HuH-7 (cell line): ENCODE measurements at places on chromosomes 1 and 21.

DNA sequence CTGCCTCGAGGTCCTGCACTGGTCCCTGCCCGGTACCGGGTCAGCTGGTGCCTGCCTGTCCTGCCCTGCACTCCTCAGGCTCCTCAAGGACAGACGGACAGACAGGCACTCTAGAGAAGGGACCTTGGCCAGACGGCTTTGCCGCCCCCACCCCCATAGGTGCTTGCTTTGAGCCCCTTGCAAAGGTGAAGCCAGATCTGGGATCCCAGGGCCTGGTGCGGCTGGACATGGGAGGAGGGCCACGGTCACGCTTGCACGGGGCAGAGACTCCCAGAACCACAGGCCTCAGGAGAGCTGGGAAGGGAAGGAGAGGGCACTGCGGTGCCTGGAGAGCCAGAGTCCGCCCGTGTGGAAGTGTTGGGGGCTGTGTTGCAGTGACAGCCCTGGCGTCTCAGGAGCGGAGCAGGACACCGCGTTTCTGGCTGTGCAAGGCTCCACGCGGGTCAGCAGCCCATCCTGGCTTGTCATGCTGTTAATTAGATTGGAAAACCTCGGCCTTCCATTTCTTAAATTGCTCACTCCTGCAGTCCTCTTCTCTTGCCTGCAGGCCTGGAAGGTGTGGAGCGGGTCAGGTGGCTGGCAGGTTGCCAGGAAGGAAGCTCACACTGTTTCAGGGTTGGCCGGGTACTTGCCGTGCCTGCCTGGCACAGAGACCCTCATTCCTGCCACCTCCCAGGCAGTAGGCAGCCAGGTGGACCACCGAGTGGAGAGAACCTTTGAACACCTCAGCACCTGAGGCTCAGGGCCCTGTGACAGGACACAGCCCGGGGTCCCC is 16.3 kb downstream of the COL18A1 start:
- no peak for DNase-seq

DNA sequence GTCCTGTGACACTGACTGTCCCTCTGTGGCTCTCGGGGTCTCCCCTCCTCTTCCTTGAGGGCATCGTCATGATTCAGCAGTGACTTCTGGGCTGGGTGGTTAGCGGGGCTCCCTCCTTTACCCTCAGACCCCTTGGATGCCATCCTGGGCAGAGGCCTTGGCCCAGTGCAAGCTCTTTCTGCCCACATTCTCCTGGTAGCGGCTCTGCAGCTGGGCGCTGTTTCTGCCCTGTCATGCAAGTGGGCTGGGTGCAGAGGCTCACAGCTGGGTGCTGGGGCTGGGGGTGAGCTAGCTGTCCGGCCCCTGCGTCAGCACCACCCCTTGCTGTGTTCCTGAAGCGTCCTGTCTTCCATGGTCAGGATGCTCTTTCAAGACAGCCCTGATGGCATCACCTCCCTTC is 158.5 kb downstream of the PCBP3 start:
- no peak for DNase-seq

DNA sequence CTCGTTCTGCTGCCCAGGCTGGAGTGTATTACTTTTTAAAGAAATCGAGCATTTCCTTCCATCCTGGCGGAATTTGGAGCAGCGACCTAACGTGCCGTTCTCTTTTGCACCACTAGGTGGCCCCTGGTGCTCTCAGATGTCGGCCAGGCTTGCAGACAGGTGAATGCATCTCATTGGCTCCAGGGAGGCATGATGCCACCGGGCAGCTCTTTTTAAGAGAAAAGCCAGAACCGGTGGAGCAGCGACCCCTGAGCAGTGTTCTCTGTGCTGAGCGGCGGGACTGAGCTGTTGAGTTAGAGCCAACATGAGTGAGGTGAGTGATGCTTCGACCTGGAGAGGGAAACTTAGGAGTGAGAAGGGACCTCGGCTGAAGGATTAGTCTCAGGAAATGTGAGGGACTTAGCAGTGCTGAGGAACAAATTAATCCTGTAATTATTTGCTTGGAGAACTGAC is at the start of gene PCP4:
TSS of gene PCP4 (plus strand) at position 241 of the 453 bp plus-strand sequence. CDS start at position 305, 64 bp downstream.
- DNase-seq: peak; percentile 56

GRCh38 chr1:102693345-102693744 is 415.0 kb downstream of the COL11A1 start:
- DNase-seq: no peak

DNA sequence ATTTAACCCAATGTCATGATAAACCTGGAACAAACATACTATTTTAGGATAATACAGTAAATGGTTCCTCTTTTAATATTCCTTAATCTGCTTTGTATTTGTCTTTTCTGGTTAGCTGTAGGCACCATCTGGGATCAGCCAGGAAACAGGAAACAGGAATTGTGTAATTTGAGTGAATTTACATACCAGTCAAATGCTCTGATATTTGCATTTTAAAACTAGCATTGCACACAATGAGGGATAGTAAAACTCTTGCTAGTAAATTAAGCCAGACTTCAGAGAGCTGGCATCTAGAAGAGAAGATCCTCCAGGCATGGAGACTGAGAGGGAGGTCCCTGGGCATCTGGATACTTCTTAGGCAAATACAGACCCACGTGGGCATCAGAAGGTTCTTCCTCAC is 103.5 kb downstream of the HMCN1 start:
- no peak for DNase-seq

DNA sequence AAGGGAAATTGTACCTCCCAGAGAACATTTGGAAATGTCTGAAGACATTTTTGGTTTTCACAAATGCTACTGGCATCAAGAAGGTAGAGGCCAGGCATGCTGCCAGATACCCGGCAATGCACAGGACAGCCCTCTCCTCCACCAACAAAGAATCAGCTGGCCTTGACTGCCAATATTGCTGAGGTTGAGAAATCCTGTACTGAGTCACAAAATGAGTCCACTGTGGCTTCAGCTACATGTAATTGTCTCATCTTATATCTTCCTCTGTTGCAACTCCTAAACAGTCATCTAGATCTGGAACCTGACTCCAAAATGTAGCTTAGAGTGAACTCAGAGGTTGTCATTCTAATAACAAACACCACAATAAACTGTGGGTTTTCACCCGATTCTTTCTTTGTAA is 327.5 kb upstream of the POGK start:
- no peak for DNase-seq

DNA sequence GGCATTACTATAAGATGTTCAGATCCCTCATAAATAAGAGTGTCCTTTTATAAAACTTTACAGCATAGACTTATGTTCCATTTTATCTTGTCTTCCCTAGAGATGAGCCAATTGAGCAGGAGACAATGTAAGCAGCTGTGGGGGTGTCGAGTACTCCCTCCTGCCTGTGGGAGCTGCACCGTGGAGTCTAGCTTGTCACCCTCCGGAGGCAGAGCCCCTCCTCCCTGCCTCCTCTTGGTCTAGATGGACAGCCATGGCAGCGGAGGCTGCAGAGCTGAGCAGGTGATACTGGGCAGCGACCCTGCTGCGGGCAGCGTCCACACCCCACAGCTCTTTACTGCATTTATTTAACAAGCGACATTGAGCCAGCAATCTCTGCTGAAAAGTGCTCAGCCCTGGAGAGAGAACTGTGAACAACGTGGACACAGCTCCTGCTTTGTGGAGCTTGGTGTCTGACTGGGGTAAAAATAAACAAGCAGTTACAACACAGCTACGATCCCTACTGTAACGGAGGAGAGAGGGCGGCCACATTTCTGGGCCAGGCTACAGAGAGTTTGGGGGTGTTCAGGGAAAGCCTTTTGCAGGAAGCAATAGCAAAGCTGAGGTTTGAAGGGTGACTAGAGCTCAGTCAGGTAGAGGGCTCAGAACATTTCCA is 12.8 kb upstream of the KIF21B start:
- no peak for DNase-seq
